ENCODE measurements at places on chromosomes 3 and 15.

DNA sequence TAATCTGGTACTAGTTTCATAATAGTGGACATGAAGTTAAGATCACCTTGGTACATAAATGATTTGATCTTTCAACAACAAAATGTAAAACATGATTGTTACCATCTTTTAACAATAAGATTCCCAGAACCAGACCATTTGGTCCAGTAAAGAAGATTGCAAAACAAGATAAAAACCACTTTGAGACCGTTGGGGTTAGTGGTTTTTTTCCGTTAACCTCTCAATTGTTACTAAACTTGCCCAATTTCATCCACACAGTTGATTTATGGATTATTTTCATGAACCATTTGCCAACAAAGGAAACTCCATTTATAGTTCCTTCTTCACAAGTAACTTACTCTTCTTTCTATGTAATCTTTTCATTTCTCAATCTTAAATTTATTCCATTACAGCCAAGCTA lies 53.8 kb downstream of the ATP8B4 start:
- no peak for DNase-seq

DNA sequence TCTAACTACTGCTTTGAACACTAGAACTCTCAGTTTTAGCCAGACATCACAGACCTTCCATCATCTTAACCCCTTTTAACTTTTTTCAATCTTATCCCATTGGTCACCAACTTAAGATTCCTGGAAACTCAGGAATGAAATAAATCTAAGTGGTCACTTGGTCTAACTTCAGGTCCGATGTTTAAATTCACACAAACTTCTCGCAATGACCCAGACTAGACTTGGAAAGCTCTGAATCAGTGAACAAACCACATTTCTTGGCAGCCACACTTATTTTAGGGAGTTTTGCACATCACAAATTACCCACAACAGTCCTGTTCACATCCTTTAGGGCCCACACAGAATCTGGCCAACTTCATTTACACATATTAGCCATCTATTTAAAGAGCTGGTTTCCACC lies 118.9 kb downstream of the MAGI1 start:
- no peak for DNase-seq

- DNase-seq, result peak; percentile 47
These were observed 19.1 kb upstream of the TM4SF18 start for GRCh38 chr3:149352556-149352955.

- no peak for DNase-seq
These were observed 17.6 kb downstream of the MUC13 start for GRCh38 chr3:124916837-124917409.

DNA sequence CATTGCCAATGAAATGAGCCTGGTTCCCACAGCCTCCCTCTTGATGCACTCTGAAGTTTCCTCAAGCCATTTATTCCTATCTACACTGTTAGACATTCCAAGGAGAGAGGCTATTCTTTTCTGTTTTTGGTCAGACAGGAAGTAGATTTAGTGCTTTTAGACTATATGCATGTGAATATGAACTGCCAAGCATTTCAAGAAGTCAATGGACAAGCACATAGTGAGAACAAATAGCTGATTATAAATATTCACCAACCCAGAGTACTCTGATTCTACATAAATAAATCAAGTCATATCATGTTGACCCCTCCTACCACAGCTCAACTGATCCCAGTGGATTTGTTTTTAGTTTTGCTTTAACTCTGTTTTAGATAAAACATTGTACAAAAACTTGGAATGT lies 412.5 kb upstream of the RARB start:
- DNase-seq, result no peak

GRCh38 chr3:140086642-140087041 lies 151.7 kb downstream of the CLSTN2 start:
- no peak for DNase-seq

- DNase-seq, result no peak
These were observed at the start of gene SI for GRCh38 chr3:165078293-165078692. Gene SI, minus strand, starts transcription at chr3:165078496. Its CDS starts 2,484 bp downstream, at chr3:165076012.

DNA sequence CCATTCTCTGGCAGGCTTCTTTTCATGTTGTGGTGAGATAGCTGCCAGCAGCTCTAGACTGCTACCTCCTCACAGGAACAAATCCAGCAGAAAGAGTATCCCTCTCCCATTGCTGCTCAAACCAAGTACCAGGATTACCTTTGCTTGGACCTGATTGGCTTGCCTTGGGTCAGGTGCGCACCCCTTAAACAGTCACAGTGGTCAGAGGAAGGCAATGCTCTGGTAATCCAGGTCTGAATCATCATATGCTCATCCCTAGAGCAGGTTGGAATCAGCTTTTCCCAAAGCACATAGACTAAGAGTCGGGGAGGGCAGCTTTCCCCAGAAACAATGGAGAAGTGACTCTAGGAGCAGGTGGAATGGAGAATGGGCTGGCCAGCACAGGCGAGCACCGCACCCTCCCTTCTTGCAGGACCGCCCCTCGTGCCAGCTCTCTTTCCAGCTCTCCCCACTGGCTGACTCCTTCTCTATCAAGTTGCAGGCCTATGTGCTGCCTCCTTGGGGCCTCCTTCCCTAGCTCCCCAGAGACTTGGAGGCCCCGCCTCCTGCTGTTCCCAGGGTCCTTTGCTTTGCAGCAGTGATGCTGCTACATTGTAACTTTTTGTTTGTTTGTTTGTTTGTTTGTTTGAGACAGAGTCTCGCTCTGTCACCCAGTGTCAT lies 29.9 kb upstream of the ADPGK start:
- DNase-seq, result no peak

DNA sequence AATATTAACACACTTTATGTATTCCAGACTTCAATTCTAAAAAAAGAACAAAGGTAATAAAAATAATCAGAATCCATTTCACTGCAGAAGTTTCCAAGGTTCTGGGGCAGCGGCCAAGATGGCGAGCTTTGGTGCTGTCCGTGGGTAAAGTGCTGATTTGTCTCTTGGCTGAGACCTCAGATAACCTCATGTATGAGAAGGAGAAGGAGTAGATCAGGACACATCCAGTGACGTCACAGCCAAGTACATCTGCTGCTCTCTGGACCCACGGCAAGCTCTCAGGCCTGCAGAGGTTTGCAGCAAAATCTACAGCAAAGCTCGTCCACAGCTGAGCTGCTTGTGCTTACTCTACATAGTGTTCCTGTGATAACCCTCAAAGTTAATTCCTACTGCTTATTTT lies 165.7 kb downstream of the MAGI1 start:
- no peak for DNase-seq

- DNase-seq, result no peak
These were observed 43.1 kb downstream of the STARD5 start for GRCh38 chr15:81280696-81281455.

GRCh38 chr15:101435761-101436160 lies 53.7 kb downstream of the PCSK6 start:
- no peak for DNase-seq

DNA sequence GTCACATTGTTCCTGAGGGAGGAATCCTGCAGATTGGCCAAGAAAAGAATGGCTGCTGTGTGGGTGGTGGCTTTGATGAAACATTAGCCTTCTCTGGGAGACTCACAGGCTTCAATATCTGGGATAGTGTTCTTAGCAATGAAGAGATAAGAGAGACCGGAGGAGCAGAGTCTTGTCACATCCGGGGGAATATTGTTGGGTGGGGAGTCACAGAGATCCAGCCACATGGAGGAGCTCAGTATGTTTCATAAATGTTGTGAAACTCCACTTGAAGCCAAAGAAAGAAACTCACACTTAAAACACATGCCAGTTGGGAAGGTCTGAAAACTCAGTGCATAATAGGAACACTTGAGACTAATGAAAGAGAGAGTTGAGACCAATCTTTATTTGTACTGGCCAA lies 6.1 kb downstream of the PTX3 start:
- DNase-seq, result no peak

DNA sequence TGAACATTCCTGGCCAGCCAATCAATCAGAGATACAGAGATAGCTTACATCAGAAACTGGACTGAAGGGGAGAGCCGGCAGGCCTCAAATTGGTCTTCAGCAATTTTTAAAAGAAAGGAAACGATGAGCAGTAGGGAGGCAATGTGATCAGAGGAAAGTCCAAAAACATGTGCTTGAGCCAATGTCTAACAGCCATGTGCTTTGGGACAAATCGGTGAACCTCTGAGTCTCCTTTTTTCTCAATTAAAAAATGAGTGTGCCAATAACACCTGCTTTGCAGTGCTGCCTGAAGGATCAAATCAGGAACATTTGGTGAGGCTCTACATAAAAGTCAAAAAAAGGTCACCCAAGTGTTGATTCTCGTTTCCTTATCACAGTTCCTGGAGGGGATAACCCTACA lies 7.4 kb upstream of the EIF4E3 start:
- DNase-seq, result no peak

GRCh38 chr3:98903099-98903498 lies 1.6 kb upstream of the DCBLD2 start:
- no peak for DNase-seq

GRCh38 chr3:150344079-150344759 lies 63.9 kb upstream of the TSC22D2 start:
- no peak for DNase-seq

DNA sequence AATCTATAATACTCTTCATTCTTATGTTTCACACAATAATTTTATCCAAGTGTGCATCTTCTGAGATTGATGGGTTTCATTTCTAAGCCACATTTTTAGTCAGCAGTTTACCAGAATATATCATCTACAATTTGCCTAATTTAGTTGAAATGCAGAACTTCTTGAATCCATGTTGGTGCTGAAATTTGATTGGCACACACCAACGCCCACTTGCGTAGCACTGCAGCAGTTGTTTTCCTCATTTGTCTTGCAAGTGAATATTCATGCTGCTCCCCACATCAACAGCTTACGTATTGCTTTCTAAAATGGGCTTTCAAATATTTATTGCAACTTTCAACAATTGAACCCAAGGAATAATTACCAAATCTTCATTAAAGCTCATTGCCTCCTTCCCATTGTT lies 87.8 kb upstream of the CTDSPL start:
- DNase-seq, result no peak

- DNase-seq, result no peak
These were observed 229.3 kb downstream of the NSUN3 start for GRCh38 chr3:94292151-94292550.

GRCh38 chr15:70646169-70646568 lies 117.2 kb downstream of the UACA start:
- DNase-seq, result no peak

DNA sequence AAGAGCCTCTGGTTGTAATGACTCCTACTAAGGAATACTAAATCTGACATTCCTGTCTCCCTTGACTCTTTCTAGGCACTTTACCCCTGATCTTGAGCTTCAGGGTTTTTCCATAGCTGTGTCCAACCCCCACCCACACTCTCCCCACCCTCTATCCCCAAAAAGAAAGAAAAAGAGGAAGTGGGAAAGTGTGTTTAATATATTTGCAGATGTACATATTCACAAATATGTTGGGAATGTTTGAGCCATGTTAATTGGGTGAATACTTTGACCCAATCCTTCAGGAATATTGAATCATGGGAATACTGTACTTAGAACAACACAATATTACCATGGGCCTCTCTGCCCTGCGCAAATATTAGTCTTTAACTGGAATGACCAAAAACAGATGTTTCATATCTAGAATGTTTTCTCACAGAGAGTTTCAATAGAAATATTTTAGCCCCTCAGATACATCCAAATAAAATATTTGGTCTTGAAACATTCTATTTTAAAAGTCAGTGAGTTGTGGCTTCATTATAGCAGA lies 19.8 kb upstream of the PFN2 start:
- no peak for DNase-seq

DNA sequence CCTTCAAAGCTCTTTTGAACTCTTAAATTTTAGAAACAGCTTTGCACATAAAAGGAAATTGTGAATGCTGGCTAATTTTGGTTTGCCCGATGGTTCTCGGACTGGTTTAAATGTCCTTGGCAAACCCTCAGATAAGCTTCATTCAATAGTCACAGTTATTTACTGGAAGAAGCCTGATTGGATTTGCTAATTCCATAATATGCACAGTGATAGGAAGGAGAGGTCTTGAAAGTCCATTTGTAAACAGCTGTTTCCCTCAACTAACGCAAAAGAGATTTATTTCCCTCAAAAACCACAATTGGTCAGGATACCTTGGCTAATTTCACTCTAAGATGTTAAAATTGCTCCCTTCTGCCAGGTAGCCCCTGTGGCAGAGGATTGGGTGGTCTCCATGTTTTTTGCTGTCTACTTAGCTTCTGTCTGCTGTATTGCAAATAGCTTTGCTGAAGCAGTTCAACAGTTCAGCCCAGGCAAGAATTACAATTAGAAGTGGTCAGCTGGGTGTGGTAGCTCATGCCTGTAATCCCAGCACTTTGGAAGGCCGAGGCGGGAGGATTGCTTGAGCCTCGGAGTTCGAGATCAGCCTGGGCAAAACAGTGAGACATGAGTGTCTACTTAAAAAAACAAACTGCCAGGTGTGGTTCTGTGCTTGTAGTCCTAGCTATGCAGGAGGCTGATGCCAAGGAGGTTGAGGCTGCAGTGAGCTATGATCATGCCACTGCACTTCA lies 30.6 kb upstream of the PROK2 start:
- DNase-seq, result no peak

- DNase-seq, result no peak
These were observed 19.2 kb upstream of the MAP6D1 start for GRCh38 chr3:183844606-183845005.

GRCh38 chr3:177378168-177378567 lies 180.9 kb upstream of the TBL1XR1 start:
- DNase-seq, result no peak

DNA sequence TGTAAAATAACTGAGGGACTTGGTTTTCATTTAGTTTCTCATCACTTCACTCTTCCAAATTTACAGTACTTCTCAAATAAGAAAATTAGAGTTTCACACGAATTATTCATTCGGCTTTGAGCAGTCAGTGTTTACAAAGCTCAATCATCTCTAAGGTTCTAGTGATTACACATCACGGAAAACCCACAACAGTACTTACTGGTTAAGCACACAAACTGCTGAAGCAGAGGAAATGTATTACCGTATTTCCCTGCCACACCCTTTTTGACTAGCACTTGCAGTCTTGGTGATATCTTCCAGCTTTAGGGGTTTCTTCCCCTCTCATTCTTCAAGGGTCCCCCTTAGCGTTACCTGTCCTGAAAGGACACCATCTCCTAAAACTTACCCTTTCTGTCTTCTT lies 164.8 kb upstream of the CDIN1 start:
- no peak for DNase-seq

- no peak for DNase-seq
These were observed 192.8 kb downstream of the UBE3A start for GRCh38 chr15:25245801-25246622.

- no peak for DNase-seq
These were observed 44.0 kb upstream of the BCL6 start for GRCh38 chr3:187788984-187789857.

DNA sequence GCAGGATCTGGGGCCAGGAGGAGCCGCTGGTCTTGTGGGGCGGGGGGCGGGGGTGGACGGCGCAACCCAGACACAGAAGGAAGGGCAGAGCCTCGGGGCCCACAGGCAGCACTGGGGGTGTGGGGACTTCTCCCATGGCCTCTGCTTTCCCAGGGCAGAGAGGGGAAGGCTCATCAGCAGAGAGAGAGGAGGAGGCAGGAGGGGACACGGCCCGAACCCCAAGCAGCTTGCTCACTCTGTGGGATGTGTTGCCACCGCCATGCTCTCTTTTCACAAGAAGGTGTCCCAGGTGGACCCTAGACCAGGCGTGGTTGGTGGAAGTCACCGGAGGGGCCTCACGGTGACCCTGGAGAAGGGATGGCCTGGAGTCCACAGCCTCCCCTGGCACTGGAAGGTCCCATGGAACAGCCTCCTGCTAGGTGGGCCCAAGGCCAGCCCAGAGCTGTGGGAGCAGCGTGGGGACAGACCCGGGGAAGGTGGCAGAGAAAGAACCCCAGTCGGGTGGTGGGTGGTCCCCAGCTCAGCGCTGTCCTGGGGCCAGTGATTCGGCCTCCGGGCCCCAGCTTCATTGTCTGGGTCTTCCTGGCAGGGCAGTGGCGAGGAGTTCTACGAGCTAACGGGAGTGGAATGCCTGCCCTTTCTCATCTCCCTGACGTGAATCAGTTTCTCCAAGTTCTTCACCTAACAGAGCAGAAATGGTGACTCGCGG lies 46.8 kb upstream of the PCSK6 start:
- DNase-seq, result no peak

Measured in GM19239 (cell line).